ENCODE measurements at places on chromosomes 12 and 14. TPM values are rescaled to one million over a fixed set of nuclear protein-coding genes. Genes with fewer than 3 reads are reported as not detected.

- no peak for DNase-seq
Measured at GRCh38 chr12:67750513-67751183, 102.1 kb downstream of the DYRK2 start.

DNA sequence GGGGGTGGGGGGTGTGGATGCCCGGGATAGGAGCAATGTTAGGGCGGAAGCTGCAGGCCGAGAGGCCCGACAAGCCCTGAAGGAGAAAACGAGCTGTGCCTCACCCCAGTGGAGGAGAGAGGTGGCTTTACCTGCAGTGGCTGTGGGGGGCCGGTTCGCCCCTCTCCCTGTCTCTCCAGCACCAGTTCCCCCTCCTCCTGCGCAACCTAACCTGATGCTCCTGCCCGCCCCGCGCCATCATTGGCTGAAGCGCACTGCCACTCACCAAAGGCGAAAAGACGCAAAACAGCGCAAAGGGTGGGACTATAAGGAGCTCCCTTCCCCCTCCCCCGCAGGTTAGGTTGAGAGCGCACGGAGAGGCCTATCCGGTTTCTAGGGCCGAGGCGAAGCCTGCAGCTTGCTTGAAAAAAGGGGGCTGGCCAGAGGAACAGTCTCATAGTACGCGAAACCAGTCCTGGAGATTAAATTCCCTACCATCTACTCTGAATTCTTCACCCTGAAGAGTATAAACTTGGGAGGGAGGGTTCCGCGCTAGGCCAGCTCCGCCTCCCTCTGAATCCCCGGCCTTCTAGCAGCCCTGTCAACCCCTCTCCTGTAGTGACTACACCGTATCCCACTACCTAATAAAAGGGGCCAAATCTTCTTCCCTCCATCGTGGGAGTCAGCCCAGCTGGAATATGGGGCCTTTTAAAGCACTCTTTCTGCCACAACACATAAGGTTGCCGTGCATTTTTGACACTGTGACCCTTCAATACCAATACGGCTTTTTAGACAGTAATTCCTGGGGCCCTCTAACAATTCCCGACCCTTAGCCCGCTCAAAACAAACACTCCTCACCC lies 18.6 kb downstream of the CHD8 start:
- DNase-seq: peak; percentile 99

Gene TBX5
- total RNA-seq: not detected

Gene KRT8
- total RNA-seq: 2,064 TPM

DNA sequence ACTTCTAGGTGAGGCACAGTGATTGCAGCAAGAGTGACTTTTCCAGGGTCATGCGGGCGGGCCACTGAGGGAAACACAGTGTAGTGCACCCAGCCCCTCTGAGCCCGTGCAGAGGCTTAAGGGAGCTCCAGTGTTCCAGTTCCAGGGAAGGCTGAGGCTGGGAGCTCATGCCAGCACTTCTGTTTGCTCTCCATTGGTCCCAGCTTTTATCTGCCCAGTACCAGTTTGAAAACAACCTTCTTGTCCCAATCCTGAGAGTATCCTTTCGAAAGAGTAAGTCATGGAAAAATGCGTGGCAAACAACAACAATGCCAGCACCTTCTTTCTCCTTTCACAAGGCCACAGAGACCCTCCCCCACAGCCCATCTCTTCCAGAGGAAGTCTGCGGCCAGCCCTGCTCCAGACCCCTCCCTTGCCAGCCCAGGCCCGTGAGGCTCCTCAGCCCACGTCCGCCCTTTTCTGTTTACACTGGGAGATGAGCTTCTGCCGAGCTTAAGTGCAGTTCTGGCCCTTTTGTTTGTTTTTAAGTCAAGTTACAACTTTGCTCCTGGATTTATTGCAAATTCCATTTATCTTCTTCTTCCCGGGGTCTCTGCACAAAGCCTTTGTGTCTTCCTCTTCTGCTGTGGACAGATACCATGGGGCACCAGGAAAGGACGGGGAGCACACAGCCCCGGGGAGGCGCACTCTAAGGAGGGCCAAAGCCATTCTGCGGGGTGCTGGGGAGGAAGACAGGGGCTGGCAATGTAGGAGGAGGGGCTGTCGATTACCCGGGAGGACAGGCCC lies 185.6 kb downstream of the ZFP36L1 start:
- DNase-seq: peak; percentile 37

- DNase-seq: no peak
Measured at GRCh38 chr14:104299993-104300761, 161.8 kb downstream of the KIF26A start.

Gene NYNRIN
- 8.8 TPM for total RNA-seq

Gene KLHL33
- total RNA-seq: not detected

Gene HRK
- total RNA-seq: not detected

DNA sequence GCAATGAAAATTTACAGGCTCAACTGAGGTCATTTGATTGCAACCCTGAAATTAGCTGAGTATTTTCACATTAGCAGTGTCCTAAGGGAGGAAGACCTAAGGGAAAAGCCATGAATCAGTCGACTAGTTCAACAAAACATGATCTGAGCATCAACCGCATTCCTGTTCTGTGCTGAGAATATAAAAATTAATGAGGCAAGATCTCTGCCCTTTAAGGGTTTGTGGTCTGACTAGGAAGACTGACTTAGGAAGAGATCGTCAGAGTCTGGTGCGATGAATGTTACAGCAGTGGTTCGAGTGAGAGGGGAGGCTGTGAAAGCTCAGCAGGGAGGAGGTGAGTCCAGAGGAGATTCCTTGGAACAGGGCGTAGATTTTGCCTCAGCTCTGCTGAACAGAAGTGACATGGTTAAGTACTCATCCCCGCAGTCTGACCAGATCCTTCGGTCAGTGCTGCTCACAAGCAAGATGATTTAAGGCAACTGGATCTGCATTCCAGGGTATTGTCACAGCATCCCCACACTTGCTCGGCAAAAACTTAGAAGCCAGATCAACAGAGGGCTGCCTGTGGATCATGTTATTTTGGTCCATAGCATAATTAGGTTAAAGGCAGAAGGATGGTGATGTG lies 49.6 kb downstream of the BMAL2 start:
- DNase-seq: no peak

GRCh38 chr12:78703820-78704525 lies 160.6 kb upstream of the SYT1 start:
- no peak for DNase-seq

Gene VRK1
- total RNA-seq: 13.7 TPM

DNA sequence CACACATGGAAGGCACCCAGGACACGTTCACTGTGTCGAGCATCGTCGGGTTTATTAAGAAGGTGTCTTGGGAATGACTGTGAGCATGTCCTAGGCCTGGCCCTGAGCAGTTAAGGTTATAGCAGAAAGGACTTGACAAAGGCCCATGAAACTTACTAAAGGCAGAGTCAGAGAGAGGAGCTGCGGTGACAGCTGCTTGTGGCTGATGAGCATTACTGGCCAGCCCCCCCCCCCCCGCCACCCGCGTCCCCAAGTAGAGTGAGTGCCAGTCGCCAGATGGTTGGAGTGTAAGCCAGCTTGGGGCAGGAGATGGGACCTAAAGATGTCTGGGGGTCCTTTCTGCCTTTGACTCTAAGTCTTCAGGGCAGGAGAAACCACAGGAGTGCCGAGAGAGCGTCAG lies 169.9 kb downstream of the TSPAN9 start:
- no peak for DNase-seq

Gene SPIC
- total RNA-seq: not detected

Gene GALNT8
- total RNA-seq: 43.2 TPM

DNA sequence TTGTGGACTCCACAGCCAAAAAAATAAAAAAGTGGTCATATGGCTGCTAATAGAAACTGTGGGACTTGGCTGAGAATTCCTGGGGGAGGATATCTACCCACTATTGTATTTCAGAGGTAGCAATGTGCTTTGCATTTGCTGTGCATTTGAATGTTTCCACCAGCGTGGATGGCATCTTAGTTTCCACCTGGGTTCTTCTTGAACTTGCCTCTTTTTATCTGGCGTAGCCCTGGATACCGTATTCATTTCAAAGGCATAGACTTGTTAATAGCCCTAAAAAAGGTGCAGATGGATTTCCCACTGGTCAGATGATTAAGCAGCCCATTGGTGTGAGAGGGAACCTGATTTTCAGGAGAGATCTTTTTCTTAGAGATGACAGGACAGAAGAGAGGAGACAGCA lies 1.9 kb upstream of the MYF5 start:
- no peak for DNase-seq

- DNase-seq: no peak
Measured at GRCh38 chr12:110203546-110203945, 77.5 kb upstream of the ATP2A2 start.

GRCh38 chr12:46402451-46402850 lies 29.9 kb upstream of the SLC38A2 start:
- peak; percentile 28 for DNase-seq

Gene CCDC175
- 0.95 TPM for total RNA-seq

Gene CAPS2
- 2.0 TPM for total RNA-seq

- DNase-seq: no peak
Measured at GRCh38 chr12:29731591-29731990, 52.2 kb downstream of the TMTC1 start.

Measured in transverse colon (tissue), 4 donors.